ENCODE measurements at places on chromosomes 5 and 9.

- DNase-seq: no peak
These were observed 12.8 kb upstream of the MAN2A1 start for GRCh38 chr5:109676920-109677319.

DNA sequence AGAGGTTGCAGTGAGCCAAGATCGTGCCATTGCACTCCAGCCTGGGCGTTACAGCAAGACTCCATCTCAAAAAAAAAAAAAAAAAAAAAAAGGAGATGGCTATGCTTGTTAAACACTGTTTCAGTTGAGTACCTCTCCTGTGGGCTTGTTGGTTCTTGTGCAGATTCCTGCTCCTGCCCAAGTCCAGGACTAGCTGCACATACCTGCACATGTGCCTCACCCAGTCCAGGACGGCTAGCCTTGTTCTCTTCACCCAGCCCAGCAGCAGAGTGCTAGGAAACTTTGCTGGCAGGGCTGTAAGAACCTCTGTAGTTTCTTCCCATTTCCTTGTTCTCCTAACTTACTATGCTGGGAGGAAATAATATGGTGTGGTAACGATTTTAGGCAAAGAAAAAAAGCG is 234.1 kb upstream of the DMRT1 start:
- no peak for DNase-seq

DNA sequence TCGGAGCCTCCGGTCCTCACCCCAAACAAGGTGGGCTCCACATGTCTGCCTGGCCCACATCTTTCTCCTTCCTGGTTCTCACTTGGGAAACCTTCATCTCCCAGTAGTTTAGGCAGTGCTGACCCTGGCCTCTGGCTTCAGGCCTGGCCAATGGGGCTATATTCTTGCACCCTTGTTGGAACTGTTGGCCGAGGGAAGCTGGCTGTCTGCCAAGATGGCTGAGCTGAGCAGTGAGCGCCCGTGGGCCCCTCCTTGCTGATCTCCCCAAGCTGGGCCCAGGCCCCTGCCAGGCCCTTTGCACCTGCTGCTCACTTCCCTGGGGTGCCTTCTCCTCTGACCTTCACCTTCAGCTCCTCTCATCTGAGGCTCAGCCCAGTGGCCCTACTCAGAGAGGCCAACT is 31.3 kb downstream of the TSPAN17 start:
- DNase-seq: no peak

DNA sequence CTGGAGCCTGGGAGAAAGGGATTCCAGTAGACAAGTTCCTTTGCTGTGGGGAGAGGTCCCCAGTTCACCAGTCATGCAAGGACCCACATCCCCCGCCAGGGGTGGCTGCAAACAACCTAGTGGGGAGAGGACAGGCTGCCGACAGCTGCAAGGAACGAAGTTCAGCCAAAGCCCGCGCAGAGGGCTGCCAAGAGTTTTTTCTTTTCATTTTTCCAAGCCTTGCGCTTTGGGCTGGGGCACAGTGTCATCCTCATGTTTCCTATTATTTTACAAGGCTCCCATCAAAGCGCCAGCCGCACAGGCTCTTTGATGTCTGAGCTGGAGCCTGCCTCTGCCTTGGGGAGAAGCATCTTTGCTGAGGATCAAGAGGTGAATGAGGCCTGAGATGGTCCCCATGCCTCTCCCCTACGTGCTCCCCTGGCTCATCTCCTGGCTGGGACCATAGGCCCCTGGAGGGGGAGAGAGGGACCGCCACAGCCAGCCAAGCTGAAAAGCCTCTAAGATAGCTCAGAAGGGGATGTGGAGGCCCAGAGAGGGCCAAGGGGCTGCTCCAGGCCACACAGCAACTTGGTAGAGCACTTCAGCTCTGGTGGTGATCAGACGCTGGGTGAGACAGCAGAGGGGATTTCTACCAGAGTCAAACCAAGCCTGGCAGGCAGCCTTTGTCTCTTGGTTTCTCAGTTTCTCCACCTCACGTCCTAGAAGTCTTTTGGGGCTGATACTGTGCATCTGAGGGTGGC is 50.4 kb upstream of the SYNPO start:
- DNase-seq: no peak

DNA sequence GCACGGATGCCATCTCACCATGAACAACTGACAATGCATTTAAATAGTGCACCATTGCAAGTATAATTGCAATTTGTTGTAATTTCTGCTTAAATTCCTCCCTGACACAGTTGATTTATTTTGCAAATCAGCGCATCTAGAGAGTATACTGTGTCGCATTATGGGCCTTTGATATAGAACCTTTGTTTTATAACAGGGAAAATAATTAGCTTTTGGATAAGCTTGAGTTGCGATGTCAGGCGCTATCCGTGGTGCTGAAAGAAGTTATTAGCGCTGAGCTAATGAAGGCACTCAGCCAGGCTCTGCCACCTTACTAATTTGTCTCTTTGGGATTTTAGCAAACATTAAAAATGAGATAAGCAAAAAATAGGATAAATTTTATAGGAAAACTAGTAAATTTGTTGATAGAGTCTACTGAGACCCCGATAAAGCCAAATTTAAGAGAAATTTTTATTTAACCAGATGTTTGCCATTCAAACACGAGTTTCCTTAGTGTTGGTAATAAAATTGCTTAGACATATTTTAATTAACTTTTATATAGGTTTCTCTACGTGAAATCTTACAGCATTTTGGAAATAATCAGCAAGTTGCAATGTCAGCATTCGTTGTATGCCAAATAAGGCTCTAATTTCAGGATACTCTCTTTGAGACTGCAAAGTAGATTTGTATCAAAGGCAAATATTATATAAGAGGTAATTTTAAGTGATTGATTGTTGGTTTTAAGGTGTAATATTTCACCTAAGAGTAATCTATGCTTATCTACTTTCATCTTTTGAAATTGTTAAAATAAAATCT is 355.5 kb downstream of the TLR4 start:
- DNase-seq: no peak

GRCh38 chr5:77076961-77077828 is 9.9 kb downstream of the ZBED3 start:
- peak; percentile 58 for DNase-seq

DNA sequence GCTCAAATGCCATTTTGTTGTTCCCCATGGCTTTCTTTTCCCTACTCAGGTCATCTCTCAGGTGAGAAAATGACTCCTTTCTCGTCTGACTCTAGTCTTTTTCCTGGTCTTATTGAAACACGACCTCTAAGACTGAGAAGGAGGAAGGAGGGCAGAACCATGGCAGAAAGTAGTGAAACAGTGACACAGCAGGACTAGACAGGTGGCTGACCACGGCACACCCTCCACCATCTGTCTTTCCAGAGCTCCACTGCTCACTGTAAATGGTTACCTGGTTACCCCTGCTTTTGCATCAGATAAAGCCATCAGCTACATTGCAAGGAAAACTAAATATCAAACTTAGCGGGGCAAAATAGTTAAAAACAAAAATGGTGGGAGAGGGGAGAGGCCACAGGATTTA is 30.9 kb downstream of the NR4A3 start:
- no peak for DNase-seq
